ENCODE measurements at places on chromosomes 5 and 9.

- no peak overlapping the region for H3K4me3 ChIP-seq
- H3K27ac ChIP-seq, result peak overlapping the region; percentile 0
- no peak for DNase-seq
- H3K36me3 ChIP-seq, result peaks cover 47% of the 10 kb centered on the region
- peaks cover 3% of the 10 kb centered on the region for H3K27me3 ChIP-seq
These were observed 95.6 kb downstream of the MLLT3 start for GRCh38 chr9:20526500-20527319.

- no peak overlapping the region for H3K27ac ChIP-seq
- DNase-seq, result no peak
- H3K27me3 ChIP-seq, result peaks cover 95% of the 10 kb centered on the region
- peaks cover 17% of the 10 kb centered on the region for H3K4me1 ChIP-seq
- no peaks in the 10 kb centered on the region for H3K36me3 ChIP-seq
These were observed 12.0 kb upstream of the NEUROG1 start for GRCh38 chr5:135547590-135548254.

DNA sequence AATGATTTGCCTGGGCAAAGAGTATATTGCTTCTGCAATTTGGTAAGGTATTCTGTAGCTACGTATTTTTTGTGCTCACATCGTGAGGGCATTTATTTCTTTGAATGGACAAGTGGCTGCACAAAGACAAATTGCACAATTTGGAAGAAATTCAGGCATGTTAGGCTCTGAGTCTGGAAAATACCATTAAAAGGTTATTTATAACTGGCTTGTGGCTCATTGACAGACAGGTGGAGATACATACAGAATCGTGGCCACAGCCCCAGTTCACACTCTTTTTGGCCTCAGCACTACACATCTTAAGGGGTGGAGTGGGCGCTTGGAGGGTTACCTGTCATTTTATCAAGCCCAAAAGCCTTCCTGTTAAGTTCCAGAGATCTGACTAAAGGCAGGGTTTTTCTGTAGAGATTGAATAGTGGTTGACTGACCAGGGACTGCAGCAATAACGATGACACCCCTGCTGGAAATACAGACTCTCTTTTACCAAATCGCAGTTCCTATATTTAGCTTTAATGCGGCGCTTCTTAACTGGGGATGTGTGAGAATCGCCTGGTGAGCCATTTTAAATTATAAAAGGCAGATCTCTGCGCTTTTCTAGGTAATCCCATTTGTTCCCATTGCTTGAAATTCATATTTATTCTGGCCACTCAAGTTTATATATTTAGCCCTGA, 14.7 kb downstream of the MAN2A1 start:
- peaks cover 40% of the 10 kb centered on the region for H3K36me3 ChIP-seq
- H3K4me1 ChIP-seq, result peaks cover 25% of the 10 kb centered on the region
- H3K27me3 ChIP-seq, result no peaks in the 10 kb centered on the region
- no peak for DNase-seq
- H3K4me3 ChIP-seq, result no peak overlapping the region
- peak overlapping the region; percentile 38 for H3K27ac ChIP-seq

GRCh38 chr5:162911873-162912272, 525.5 kb upstream of the CCNG1 start:
- H3K4me3 ChIP-seq, result no peak overlapping the region
- no peak for DNase-seq
- H3K36me3 ChIP-seq, result no peaks in the 10 kb centered on the region
- H3K27me3 ChIP-seq, result peaks cover 4% of the 10 kb centered on the region

DNA sequence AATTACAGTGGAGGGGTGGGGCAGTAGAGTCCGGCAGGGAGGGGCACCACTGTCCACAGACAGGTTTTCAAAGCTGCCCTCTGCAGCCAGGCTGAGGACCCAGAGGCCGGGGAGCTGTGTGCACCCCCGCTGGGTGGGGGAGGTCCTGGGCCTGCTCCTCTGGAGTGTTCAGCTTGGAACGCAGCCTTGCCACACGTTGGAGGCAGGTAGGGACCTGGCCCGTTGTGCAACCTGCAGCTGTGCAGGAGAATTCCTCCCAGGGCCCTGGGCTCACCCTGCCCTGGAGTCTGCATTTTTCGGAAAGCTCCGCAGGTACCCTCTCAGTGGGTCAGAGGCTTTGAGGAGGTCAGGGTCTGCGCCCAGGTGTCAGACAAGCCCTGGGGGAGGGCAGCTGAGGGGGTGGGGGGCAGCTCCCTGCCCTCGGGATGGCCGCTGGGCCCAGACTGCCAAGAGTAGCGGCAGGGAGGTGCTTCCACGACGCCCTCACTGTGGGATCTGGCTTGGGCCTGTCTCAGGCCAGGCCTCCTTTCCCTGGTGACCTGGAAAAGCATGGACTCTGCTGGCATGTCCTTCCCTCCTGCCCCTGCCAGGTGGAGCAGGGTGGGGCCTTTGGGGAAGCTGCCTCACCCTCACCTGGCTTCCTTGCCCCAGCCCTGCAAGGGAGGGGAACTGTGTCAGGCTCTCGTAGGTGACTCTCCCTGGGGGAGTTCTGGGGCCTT, 29.5 kb downstream of the RXRA start:
- H3K4me1 ChIP-seq, result peaks cover 35% of the 10 kb centered on the region
- H3K27ac ChIP-seq, result no peak overlapping the region
- no peak for DNase-seq

DNA sequence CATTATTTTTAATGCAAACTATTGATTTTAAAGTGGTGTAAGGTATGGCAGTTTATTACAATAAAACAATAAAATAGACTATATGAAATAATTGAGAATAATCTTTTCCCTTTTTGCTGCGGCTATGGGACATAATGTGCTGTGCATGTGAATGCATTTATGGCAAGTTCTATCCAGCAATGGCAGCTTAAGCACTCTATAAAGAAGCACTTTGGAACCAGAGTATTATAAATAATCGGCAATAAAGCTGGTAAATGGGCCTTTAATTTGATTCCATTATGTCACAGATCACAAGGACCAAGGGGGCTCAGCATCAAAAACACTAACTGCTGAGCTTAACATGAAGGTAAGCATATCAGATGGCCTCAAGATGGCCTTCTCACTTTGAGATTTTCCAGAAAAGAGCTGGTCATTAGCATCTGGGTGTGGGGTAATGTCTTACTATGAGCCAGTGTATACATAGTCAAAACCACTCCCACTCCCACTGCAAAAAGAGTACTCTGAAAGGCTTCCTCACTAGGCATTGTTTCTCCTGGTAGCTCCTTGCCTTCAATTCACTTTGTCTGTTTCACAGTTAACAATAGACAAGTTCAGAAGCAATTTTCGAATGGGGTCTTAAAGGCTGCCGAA, 97.1 kb upstream of the ASTN2 start:
- H3K27me3 ChIP-seq, result peaks cover 15% of the 10 kb centered on the region
- no peaks in the 10 kb centered on the region for H3K4me1 ChIP-seq
- H3K27ac ChIP-seq, result no peak overlapping the region
- no peak overlapping the region for H3K4me3 ChIP-seq

DNA sequence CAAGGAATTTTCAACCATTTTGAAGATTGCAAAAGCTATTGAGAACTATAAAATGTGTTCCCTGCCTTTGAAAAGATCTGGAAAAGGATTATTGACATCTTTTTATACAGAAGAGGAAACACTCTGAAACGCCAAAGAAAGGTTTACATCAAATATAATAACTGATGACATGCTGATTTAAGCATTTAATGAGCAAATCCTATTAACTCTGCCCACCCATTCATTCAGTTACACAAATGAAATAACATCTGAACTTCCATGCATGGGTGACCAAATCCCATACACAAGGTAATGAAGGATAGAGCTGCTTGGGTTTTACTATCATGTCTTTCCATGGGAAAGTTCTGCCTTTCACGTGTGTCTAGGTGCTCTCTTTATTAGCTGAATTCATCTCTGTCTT, 589.4 kb upstream of the WWC1 start:
- no peak overlapping the region for H3K4me3 ChIP-seq
- no peak for DNase-seq
- peaks cover 21% of the 10 kb centered on the region for H3K4me1 ChIP-seq
- H3K36me3 ChIP-seq, result no peaks in the 10 kb centered on the region
- H3K27ac ChIP-seq, result no peak overlapping the region

DNA sequence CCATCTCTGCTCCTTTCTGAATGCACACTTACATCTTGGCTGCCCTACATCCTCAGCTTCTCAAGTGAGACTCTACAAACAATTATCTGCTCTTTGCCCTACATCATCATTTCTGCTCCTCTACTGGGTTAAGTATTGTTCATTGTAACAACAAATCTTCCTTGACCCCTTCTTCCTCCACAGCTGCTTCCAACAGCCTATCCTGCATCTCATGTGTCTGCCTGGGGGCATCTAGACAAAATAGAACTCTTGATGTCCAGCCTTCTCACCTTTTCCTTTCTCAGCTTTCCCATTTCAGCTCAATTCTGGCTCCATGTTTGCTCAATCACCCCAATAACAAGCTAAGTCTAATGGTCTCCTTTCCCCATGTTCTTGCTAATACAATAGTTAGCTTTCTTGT, 509.8 kb downstream of the DIRAS2 start:
- H3K27me3 ChIP-seq, result peaks cover 15% of the 10 kb centered on the region
- H3K4me1 ChIP-seq, result peaks cover 5% of the 10 kb centered on the region
- H3K27ac ChIP-seq, result no peak overlapping the region
- no peak overlapping the region for H3K4me3 ChIP-seq
- H3K36me3 ChIP-seq, result no peaks in the 10 kb centered on the region
- no peak for DNase-seq
